Stomach (tissue), 19 donors: ENCODE measurements at places on chromosomes 16 and 17.

GRCh38 chr17:57471868-57472368, 215.6 kb downstream of the MSI2 start:
- DNase-seq, result no peak

GRCh38 chr16:10935226-10935915, 6.9 kb downstream of the DEXI start:
- DNase-seq, result no peak

GRCh38 chr16:84839956-84840355, 20.2 kb downstream of the CRISPLD2 start:
- no peak for DNase-seq

- DNase-seq, result no peak
These were observed 1.1 kb downstream of the HSD17B1 start for GRCh38 chr17:42553866-42554249.

DNA sequence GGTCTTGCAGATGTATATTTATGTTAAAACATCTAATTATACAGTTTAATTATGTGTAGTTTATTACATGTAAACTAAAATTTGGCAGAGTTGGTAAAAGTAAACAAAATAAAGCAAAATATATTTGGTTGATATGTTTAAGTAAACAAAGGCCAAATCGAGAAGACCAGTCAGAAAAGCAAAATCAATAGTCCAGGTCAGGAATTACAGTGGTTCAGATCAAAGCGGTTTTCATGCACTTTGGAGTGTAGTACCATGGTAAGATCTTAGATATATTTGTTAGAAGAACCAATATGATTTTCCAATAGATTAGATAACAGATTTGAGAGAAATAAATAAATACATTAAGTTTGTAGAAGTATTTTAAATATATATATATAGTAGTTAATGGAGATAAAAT, 1421.6 kb upstream of the CDH8 start:
- DNase-seq, result no peak
